ENCODE measurements at places on chromosomes 3 and 15.

- no peak for DNase-seq
These were observed 309.8 kb downstream of the GBE1 start for GRCh38 chr3:81451611-81452010.

DNA sequence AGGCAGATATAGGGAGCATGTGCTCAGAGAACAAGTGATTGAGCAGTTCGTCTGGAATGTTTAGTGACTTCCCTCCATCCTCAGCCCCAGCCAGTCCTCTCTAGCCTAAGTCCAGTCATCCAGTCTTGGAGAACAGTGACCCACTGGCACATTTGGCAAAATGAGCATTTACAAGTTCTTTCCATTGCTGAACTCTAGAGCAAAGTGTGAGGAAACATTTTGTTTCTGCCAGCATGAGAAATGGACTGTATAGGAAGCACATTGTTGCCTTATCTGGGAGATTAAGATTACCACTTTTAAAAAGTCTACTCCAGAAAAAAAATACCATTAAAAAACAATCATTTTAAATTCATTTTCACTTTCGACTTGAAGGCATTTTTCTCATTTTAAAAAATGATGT is 353.6 kb downstream of the SHQ1 start:
- no peak for DNase-seq

DNA sequence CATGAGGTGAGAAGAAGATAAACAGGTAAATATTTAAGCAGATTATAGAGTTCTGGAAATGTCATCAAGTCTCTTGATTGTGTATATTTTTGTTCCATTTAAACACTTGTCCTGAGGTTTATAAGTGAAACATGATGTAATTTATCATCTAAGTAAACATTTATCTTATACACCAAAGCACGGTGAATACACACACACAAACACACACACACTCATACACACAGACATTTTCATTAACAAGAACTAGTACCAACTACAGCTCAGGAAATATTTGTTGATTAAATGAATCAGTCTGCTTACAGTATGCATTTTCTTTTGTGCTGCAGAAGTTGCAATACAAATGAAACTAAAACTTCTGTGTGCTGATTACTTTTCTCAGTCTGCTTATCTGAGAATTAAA is 357.3 kb downstream of the ZBTB20 start:
- no peak for DNase-seq

- DNase-seq, result no peak
These were observed 17.4 kb downstream of the SUSD5 start for GRCh38 chr3:33201195-33201594.

DNA sequence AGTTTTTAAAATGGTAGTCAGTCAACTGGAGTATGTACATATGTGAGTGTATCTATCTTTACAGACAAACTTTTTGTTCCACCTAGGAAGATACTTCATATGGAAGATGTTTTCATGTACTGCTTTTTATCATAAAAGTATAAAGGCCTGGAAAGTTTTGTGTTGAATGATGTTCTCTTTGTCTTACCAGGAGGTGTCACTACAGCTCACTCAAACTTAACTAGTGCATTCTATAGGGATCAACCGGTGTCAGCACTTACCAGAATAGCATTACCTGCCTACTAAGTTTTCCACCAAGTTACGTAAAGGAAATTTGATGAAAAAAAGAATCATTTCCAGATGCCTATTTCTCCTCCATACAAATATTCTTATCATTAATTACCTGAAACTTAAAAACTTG is 522.6 kb upstream of the SEMA6D start:
- no peak for DNase-seq

- no peak for DNase-seq
These were observed 745.0 kb upstream of the BCHE start for GRCh38 chr3:166582236-166582635.

DNA sequence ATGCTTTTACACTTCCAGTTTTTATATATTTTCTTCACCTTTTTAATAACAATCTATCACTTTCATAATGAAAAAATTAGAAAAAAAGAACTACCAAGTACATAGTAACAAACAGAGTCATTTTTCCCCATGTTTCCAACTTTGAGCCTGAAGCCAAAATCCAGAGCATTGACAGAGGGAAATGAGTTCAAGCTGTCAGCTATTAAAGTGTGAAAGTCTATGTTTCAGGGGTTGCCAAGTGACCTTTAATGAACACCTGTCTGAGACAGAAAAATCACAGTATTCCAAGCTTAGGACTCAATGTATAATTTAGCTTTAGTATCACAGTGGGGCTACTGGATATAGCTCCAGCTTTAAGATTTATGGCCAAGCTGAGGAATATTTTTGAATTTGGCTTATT is 128.3 kb upstream of the GADL1 start:
- no peak for DNase-seq

Measured in NCI-H2171 (cell line).